NCI-H1092 treated with DMSO at 0.1 percent for 48 hours (cell line): ENCODE measurements at places on chromosomes 16 and 17.
A peak's percentile ranks its signal among the peaks of the same experiment; 100 is the strongest.

DNA sequence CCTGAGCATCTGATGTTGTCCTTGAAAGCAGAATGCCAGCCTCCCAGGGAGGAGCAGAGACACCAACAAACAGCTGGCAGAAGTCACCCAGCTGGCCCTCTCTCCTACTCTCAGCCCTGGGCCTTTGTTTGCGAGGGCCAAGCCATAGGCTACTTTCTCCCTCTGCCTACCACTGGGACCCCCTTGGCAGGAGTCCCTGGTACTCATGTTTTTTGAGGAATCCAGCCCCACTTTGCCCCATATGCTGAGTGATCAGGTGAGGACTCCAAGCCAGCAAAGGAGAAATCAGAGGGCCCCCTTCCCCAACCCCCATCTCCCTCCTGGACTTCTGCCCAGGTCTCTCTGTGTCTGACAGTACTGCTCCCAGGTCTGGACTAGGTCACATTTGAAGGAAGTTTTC is 121.9 kb downstream of the USP31 start:
- peak; percentile 2 for DNase-seq

- DNase-seq, result no peak
These were observed 469.9 kb downstream of the MAF start for GRCh38 chr16:79130616-79131015.

GRCh38 chr17:81039854-81040758 is 5.2 kb downstream of the BAIAP2 start:
- no peak for DNase-seq

- DNase-seq, result peak; percentile 14
These were observed 457.4 kb downstream of the SLC39A11 start for GRCh38 chr17:72635034-72635635.

GRCh38 chr16:89696670-89697128 is 4.8 kb downstream of the SPATA2L start:
- DNase-seq, result no peak

DNA sequence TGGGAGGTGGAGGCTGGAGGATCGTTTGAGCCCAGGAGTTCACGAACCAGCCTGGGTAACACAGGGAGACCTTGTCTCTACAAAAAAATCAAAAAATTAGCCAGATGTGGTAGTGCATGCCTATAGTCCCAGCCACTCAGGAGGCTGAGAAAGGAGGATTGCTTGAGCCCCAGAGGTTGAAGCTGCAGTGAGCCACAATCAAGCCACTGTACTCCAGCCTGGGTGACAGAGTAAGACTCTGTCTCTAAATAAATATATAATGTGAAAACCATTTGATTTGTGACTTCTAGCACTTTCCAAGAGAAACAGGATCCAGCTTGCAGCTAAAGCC is 459.1 kb downstream of the SOX9 start:
- DNase-seq, result no peak

DNA sequence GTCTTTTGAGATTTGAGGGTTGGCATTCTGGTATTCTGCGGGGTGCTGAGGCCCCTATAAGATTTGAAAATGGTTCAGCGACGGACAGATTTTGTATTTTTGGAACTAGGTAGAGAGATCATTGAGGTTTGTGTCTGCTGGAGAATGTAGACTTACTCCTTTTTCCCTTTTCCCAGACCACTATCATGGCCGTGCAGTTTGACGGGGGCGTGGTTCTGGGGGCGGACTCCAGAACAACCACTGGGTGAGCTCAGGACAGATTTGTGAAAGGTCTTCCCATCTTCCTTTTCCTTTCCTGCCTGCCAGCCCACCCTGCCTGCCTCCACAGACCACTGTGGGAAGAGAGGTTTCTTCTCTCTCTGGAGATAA is 572 bp downstream of the PSMB6 start:
- no peak for DNase-seq

- no peak for DNase-seq
These were observed 1.9 kb downstream of the PRR15L start for GRCh38 chr17:47955497-47956461.

DNA sequence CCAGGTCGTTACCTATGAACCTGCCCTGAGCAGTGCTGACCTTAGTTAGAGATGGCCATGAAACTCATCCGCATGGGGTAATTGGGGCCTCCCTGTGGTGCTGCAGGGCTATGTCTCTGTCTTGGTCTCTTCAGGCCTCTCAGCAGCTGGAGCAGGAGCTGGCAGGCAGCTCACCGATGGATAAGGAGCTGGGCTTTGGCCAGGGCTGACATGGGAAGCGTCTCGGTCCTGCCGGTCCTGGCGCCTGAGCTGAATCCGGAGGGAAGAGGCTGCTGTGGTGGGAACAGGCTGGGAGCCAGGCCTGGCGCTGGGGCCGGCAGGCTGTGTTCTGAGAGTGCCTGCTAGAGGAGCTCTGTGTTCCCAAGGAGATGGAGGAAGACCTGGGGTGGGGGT is 10.1 kb downstream of the IL32 start:
- no peak for DNase-seq

- DNase-seq, result peak; percentile 86
These were observed 8.5 kb upstream of the SSTR2 start for GRCh38 chr17:73156166-73156840.

- no peak for DNase-seq
These were observed 5.3 kb downstream of the MPP2 start for GRCh38 chr17:43901861-43902589.

DNA sequence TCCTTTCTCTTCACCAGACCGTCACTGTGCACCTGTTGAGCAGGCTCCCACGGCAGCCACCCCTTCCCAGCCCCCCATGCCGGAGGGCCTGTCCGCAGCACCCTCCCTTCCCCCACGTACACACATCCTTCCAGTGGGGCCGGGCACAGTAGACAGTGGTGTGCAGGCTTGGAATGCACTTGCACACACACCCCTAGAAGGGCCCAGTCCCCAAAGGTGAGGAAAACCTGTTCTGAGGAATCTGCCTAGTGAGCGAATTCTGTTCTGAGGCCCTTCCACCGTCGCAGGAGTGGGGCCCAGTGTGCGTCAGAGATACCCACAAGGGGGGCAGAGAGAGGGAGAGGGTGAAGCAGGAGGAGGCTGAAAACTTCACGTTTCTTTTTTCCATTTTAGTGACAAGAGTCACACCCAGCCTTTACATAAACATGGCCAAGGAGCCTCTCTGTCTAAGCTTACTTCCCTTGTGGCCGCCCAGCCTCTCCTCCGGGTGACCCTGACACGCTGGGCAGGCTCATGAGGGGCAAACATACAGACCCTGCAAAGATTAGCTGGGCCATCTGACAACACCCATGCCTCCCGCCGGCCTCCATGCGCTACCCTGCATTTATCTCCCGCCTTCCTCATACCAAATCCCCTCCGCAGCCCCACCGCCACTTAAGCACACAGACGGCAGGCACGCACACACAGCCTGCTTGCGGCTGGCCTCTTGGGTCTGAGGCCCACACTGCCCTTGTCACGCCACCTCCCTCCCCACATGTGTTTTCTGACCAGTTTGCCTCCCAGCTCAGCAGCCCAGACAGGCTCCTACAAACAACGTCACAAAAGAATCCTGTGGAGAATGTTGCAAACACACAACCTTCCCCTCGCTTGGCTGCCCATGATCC is 1.8 kb downstream of the ZBTB4 start:
- DNase-seq, result no peak

- no peak for DNase-seq
These were observed 8.7 kb upstream of the CAPN15 start for GRCh38 chr16:518858-519257.
